H7 (cell line): ENCODE measurements at places on chromosomes 7 and 10. TPM values are rescaled to one million over a fixed set of nuclear protein-coding genes. Genes with fewer than 3 reads are reported as not detected.

Gene TMEM130
- total RNA-seq, result 0.24 and 0.37 TPM in 2 replicates

Gene CPA1
- 0.17 TPM in 1 of 2 replicates, not detected in the other for total RNA-seq

Gene SLC26A3
- total RNA-seq, result not detected in 2 replicates

Gene FOXI2
- total RNA-seq, result 0.35 and 1.2 TPM in 2 replicates

Gene PIK3CG
- total RNA-seq, result 0.03 TPM in 1 of 2 replicates, not detected in the other

Gene TUBAL3
- 0.11 TPM in 1 of 2 replicates, not detected in the other for total RNA-seq

Gene UTF1
- total RNA-seq, result 8.8 and 13.4 TPM in 2 replicates

Gene RELN
- 0.24 TPM in 1 of 2 replicates, not detected in the other for total RNA-seq

Gene ANXA8L1
- total RNA-seq, result not detected in 2 replicates

Gene NKX6-2
- total RNA-seq, result 0.26 and 0.38 TPM in 2 replicates

Gene CHST3
- total RNA-seq, result 4.1 and 4.2 TPM in 2 replicates

Gene ZP3
- total RNA-seq, result 5.3 and 6.9 TPM in 2 replicates
